ENCODE measurements at places on chromosomes 1 and 21. TPM values are rescaled to one million over a fixed set of nuclear protein-coding genes. Genes with fewer than 3 reads are reported as not detected.
A peak's percentile ranks its signal among the peaks of the same experiment; 100 is the strongest.

The MYOG gene
- polyA plus RNA-seq, result 0.08 TPM

The RXRG gene
- polyA plus RNA-seq, result 15.4 TPM

The PDE9A gene
- 25.1 TPM for polyA plus RNA-seq

The RAVER2 gene
- 38.5 TPM for polyA plus RNA-seq

The FOXO6 gene
- polyA plus RNA-seq, result 2.6 TPM

The S100A1 gene
- polyA plus RNA-seq, result 1.6 TPM

The NFIA gene
- 36.5 TPM for polyA plus RNA-seq

The LCE1E gene
- not detected for polyA plus RNA-seq

DNA sequence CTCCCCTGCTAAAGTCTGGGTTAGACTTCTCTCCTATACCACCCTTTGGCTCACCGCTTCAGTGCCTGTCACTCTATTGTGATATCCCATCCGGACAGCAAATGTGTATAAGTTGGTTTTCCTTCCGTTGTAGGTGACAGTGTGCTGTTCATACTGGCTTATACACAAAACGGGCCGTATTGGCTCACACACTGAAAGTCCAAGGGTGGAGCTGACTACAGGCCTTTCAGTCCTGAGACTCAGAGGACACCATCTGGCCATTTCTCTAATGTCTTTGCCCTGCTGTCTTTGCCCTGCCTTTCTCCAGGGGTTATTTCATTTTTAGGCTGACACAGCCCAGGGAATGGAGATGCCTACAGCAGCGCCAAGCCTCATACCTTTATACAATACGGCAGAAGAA lies 90.7 kb downstream of the URB2 start:
- no peak for DNase-seq

DNA sequence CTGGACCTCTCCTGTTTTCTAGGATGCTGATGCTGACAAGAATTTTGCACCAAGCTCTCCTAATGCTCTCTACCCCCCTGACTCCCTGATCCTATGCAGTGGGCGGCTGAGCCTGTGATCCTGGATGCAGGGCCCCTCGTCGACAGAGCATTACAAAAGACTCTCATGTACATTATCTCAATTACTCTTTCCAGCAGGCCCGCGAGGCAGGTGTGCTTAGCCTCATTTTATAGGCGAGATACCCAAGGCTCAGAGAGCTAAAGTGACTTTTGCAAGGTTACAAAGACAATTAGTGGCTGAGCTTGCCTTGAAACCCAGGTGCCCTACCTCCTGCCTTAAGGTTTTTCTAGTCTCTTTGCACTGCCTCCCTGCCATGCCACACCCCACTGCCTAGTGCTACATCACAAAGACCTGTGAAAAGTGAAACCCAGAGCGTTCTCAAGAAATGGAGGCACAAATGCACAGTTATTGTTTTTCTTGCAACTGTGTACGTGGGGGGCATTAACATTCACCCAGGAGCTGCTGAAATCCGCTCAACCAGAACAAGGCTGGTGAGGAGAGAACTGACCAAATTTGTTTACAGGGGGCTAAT lies 10.0 kb upstream of the C8A start:
- no peak for DNase-seq

GRCh38 chr1:158112994-158113758 lies 67.5 kb upstream of the CD1D start:
- DNase-seq, result no peak

- DNase-seq, result no peak
These were observed 53.6 kb downstream of the TESK2 start for GRCh38 chr1:45437323-45437722.

DNA sequence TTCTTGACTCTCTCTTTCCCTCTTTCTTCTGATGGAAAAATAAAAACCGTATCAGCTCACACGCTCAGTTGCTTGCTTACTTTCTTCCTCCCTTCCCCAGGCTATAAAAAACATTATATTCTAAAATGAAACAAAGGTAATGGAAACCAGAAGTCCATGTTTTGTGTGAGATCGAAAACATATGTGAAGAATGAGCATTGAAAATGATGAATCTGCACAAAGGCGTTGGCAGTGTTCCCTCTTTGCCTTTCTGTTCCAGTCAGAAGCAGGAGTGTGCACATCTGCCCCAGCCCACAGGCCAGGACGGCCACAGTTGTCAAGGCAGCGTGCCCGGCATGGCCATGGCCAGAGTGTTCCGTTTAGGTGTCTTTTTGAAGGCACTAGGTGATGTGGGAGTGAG lies 185.3 kb upstream of the USP24 start:
- DNase-seq, result no peak

GRCh38 chr1:111212634-111213335 lies 12.3 kb upstream of the DENND2D start:
- no peak for DNase-seq

DNA sequence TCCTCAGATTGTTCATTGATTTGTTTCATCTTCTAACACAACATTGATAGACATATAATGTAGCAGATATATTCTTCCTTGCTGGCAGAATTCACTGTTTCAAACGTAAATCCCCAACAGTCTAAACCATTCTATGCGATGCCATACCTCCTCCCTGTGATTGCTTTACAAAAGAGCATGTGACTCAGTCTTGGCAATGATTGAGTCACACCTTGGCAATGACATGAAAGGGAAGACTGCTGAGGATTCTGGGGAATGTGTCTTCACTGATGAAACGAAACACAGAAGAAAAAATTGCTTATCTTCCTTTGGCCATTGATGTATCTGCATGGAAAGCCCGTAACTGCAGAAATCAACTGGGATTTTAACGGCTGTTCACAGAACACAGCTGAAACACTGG lies 409.6 kb upstream of the ZRANB2 start:
- DNase-seq, result no peak

DNA sequence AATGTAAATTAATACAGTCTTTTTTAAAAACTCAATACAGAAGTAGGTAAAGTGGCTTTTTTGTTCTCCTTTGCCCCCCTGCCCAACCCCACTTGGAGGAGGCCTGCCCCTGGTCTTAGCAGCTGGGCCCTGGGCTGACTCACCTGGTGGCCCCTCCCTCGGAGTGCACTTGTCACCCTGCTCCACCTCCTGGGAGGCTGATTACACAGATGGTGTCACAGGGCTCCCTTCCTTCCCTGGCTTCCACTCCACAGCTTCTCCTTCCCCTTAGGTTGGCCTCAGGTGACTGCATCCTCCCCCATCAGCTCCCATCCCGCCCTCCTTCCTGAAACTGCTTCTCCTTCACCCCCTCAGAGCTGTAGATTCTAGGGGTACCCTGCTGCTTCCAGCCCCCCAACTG lies 11.7 kb upstream of the CAPN9 start:
- DNase-seq, result no peak

DNA sequence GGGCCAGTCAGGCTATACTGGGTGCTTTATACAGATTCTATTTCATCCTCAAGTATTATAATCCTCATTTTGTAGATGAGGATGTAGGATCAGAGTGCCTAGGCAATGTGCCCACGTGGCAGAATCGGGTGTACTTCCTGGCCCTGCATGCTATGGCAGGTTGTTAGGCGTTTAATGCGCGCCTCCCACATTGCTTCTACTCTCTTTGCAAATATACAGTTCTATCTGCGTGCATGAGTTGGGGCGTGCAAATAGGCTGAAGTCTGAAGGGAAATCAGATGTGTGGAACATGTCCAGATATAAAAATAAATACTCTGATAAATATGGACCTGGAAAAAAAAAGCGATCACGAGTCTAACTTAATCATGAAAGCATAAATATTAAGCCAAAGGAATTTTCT lies 194.7 kb upstream of the FMN2 start:
- DNase-seq, result no peak

DNA sequence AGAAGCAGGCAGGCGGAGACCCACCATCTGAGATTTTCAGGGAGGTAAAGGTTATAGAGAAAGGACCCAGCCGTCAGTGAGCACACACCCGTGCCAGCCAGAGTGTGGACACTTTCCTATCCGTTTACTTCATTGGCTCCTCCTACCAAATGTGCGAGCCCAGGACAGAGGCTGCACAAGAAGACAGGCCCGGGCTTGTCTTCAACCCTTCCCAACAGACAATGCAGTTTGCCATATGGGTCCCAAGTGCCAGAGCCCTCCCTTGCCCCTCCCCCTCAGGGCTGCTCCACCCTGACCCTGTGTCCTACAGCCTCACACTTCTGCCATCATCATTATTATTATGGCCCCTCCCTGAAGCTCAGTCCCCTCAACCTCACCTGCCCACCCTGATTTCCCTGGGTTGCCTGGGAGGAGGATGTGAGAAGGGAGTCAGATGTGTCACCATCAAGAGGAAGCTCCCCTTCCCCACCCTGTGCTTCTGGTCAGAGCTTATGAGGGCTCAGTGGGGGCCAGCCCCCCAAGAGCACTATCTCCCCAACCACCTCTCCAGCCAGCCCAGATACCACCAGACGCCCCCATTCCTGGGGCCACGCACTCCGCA lies 9.4 kb downstream of the LAPTM5 start:
- no peak for DNase-seq

DNA sequence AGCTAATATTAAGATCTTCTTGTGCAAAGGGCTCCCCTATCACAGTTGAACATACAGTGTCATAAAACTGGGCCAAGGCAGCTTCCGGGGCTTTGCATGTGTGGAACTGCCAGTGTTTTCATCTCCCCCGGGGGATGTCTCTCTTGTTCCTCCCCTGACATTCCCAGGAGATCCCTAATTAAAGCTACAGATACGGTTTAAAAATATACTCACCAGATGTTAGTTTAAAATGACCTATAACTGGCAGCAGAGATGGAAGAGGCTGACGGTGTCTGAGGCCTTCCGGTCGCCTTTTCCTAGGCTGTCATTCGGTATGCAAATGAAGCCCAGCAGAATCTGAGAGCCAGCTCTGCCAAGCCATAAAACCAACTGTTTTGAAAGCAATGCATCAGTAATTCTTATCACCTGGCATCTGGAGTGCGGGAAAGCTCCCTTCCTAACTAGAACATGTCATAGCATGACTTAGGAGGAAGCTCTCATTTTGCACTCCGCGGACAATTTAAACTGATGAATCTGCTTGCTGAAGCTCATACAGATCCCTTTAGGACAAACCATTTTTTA lies 436.5 kb upstream of the VAMP3 start:
- no peak for DNase-seq

- DNase-seq, result peak; percentile 78
These were observed 132.8 kb downstream of the CASZ1 start for GRCh38 chr1:10663678-10664035.

GRCh38 chr1:101308935-101309333 lies 72.1 kb downstream of the S1PR1 start:
- DNase-seq, result no peak

GRCh38 chr21:41672543-41672915 lies 94.3 kb downstream of the RIPK4 start:
- DNase-seq, result no peak

DNA sequence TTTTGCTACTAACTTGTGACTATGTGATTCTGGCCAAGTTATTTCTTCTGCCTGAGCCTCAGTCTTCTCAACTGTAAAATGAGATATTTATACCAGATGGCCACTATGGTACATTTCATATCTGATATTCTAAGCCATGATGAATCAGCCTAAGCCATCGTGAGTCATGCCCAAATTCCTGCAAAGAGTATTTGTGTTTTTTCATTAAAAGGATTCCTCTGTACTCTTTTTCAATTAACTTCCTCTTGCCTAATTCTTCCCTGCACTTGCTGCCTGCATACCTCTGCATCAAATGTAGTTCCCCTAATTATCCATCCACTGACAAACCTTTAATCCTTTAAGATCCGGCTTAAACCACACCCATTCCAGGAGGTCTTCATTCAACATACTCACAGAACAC lies 575.1 kb upstream of the BEND5 start:
- DNase-seq, result no peak

DNA sequence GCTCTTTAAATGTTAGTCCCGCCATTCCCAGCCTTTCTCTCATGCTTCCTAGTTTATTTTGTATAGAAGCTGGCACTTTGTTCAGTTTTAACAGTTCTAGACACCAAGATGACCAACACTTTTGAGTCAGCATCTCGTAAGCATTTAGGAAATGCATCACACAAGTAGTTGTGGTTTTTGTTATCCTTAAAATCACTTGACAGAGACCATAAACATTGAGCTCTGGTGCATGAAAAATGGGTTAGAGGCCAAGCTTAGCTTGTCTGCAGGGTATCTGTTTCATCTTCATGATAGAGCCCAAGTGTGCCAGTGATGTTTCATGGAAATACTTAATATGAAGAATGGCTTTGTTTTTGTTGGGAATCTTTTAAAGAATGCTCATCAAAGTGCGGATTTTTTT lies 159.7 kb downstream of the DISP1 start:
- no peak for DNase-seq

DNA sequence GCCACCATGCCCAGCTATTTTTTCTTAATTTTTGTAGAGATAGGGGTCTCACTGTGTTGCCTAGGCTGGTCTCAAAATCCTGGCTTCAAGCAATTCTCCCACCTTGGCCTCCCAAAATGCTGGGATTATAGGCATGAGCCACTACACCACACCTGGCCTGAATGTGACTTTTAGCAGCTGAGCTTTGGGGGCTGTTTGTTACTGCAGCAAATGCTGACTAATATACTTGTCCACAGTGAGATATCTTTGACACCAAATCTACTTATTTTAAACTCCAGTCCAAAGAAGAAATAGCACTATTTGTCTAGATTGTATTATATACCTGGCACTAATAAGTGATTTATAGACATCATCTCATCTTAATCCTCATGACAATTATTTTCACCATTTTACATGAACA lies 30.5 kb downstream of the LRRC52 start:
- no peak for DNase-seq

GRCh38 chr1:27388337-27389005 lies 4.0 kb upstream of the GPR3 start:
- DNase-seq, result no peak

GRCh38 chr1:31238612-31238985 lies 1.1 kb downstream of the NKAIN1 start:
- no peak for DNase-seq

GRCh38 chr1:63758791-63759190 lies 15.0 kb upstream of the ROR1 start:
- peak; percentile 60 for DNase-seq

GRCh38 chr1:186812570-186812969 lies 16.2 kb upstream of the PLA2G4A start:
- DNase-seq, result no peak

GRCh38 chr1:204746838-204747442 lies 61.4 kb upstream of the LRRN2 start:
- no peak for DNase-seq

DNA sequence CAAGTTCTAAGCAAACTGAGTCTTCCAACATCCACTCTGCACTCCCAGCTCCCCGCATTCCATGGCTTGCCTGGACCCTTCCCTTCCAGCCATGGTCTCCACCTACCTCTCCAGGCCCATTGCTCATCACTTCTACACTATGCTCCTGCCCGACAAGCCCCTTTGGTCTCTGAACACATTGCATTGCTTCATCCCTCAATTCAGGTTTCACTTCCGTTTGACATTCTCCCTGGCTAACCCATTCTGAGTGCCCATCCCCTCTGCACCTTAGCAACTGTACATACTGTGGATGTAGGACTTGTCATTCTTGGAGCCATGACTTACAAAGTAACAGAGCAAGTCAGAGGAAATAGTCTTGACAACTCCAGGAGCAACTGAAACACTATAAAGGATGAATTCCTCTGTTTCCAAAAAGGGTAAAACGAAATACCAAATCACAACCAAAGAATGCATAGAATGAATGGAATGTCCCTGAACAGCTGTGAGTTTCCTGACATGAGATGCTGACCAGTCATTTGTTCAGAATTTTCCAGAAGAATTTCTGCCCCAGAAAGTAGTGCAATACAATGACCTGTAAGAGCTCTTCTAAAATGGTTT lies 66.7 kb downstream of the KCNJ6 start:
- no peak for DNase-seq

- DNase-seq, result no peak
These were observed 8.9 kb downstream of the COL16A1 start for GRCh38 chr1:31694964-31695313.

All from right lung (tissue), 10 donors.